ENCODE measurements at places on chromosomes 1 and 21.

GRCh38 chr21:23809573-23809972 lies 1797.7 kb downstream of the MRPL39 start:
- DNase-seq, result no peak

- DNase-seq, result no peak
Observed at GRCh38 chr1:41341365-41341683, 19.9 kb upstream of the FOXO6 start.

DNA sequence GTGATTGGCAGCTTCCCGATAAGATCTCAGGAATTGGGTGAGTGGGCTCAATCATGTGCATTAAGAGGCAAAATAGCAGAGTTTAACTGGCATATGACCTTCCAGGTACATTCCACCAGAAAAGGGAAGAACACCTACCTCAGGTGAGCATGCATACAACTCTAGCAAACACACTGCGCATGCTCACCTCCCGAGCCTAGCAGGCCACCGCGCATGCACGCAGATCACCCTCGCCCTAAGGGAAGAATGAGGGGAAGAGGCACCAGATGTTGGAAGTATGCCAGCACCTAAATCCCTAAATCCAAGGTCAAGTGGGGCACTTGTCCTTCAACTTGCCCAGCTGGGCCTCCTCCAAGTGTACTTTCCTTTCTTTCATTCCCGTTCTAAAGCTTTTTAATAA lies 23.6 kb upstream of the CBR3 start:
- no peak for DNase-seq

- DNase-seq, result no peak
Observed at GRCh38 chr1:199297174-199297573, 658.3 kb downstream of the PTPRC start.

DNA sequence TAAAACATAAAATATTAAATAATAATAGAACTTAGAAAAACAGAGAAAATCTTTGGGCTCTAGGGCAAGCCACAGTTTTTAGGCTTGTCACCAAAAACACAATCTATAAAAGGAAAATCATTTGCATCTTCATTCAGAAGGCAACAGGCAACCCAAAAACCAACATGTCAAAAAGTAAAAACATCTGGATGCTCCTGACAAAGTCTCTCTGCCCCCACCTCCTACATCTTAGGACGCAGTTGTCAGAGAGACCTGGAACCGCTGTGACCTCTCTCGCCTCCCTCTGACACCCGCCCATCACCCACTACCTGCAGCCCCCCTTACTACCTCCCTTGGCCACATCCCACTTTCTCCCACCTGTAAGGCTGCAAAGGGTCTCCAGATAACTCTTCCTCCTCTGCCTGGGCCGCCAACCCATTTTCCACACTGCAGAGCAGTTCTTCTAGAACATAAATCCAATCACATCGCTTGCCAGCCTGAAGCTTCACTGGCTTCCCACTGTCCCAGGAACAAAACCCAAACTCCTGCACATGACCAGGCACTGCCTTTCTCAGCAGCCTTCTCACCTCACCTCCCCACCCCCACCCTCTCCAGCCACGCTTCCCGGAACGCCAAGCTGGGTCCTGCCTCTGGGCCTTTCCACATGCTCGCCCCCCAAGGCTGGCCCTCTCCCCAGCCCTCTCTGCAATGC lies 14.7 kb downstream of the PRDM15 start:
- DNase-seq, result no peak

DNA sequence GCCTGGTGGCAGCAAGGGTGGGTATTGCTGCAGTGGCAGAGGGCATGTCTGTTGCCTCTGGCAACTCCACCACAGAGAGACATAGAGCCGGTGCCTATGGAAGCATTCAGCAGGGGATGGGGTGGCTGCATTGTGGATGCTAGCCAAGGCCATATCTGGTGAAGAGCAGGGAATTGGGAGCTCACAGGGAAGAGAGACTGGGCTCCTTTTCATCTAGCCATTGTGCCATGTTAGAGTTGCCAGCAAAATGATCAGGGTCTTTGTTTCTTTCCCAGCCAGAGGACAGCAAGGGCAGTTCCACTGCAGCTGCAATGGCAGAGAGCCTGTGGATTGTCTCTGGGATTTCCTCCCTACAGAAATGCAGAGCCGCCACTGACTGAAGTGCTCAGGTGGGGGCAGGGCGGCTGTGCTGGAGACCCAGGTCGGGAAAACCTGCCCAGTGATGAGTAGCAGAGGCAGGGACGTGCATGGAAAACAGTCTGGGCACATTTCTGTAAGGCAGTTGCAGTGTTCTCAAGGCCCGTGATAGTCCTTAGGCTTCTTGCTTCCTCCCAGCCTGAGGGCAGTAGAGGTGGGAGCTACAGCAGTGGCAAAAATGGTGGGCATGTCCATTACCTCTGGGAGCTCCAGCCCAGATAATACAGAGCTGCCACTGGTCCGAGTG lies 40.2 kb upstream of the CYP4X1 start:
- DNase-seq, result no peak

All from NCI-H1930 (cell line).